ENCODE measurements at places on chromosomes 7 and 10. TPM values are rescaled to one million over a fixed set of nuclear protein-coding genes. Genes with fewer than 3 reads are reported as not detected.
A peak's percentile ranks its signal among the peaks of the same experiment; 100 is the strongest.

GRCh38 chr7:28677668-28678067 lies 265.4 kb downstream of the CREB5 start:
- no peak for DNase-seq

- DNase-seq, result no peak
Measured at GRCh38 chr7:46024263-46024916, 103.3 kb upstream of the IGFBP3 start.

- DNase-seq, result no peak
Measured at GRCh38 chr7:108461840-108462239, 5.6 kb upstream of the NRCAM start.

GRCh38 chr7:27213433-27214238 lies 13.7 kb upstream of the HOXA13 start:
- no peak for DNase-seq

DNA sequence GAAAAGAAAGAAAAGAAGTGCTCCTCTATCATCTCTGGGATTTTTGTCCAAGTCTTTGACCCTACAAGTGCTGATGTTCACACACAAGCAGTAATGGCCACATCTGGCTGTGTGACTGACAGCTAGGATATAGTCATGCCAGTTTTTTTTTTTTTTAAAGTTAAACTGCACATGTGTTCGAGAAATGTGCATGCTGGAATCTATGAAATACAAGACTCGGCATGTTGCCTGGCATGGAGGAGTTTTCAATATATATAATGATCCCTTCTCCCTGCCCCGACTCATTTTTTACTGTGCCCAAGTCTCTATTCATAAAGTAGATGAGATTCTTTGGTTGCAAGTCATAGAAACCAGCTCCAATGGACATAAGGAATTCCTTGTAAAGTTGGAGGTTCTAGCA lies 60.4 kb upstream of the FGFR2 start:
- DNase-seq, result no peak

The MAGI2 gene
- 15.3 TPM for total RNA-seq

DNA sequence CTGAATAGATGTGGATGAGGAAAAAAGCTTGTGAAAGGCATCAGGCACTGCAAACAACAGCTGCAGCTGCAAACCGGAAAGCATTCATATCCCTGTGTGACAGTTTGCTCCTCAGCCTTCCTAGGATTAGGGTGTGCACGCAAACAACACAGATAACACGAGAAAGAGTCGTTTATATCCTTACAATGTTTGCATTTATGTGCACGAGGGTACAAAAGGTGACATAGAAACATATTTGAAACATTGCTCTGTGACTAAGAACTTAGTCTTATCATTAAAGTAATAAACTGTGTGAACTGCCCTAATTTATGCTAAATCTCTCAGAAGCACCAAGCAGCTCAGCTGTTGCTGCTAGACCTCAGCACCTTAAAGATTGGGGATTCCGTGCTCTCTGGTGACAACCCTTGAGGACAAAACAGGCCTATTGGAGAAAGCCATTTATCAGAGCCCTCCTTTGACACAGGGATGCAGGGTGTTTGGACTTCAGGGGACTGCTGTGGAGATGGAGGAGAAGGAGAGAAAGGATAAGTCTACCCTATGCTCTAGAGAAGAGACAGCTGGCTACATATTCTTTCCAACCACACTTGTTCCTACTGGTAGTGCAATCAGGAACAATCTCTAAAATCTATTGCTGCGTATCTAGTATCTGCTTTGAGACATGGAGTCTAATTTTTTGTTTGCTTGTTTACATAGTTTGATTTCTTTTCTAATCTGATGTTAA lies 176.2 kb downstream of the GNAT3 start:
- no peak for DNase-seq

The FOXI2 gene
- not detected for total RNA-seq

- DNase-seq, result no peak
Measured at GRCh38 chr10:75838486-75838885, 407.1 kb downstream of the LRMDA start.

DNA sequence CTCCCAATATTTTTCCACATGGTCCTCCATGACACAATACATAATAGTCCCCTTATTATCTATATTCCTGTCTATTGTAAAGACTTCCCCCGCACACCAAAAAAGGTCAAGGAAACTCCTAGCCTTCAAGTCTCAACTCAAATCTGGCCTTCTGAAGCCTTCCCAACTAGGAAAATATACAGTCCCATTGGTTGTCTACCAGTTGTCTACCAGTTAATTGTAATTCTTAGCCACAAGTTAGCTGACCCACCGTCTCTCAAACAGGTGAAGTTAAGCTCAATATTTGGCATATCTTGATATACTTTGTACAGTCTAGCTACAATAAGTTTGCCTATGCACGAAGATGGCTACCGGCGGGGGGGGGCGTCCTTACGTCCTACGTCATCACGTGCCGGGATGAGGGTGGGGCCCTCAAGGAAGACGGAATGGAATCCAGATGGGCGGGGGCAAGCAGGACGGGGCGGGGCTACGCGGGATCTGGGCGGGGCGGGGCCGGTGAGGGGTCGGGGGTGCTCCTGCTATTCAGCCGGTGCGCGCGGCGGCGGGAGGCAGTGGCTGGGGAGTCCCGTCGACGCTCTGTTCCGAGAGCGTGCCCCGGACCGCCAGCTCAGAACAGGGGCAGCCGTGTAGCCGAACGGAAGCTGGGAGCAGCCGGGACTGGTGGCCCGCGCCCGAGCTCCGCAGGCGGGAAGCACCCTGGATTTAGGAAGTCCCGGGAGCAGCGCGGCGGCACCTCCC lies at the start of gene AHR:
TSS of gene AHR (plus strand) at position 551 of the 738 bp plus-strand sequence. CDS start 613 bp downstream, outside the sequence.
- DNase-seq, result peak; percentile 97

DNA sequence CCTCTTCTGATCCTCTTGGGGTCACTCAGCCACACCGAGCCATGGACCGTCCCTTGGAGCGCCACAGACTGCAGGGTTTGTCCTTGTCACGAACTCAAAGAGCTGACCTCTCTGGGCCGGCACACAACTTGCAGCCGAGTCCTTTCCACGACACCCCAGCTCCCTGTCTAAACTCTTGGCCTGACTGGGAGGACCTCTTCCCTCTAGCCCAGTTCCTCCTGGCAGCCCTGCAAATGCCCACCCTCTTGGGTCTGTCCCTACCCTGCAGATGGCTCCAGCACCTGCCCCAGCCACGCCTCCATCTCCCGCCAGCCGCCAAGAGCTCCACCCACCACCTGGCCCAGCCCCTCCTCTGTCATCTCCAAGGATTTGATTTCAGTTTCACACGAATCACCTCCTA lies 339.2 kb downstream of the DNAJB6 start:
- no peak for DNase-seq

The PRSS58 gene
- total RNA-seq, result not detected

- no peak for DNase-seq
Measured at GRCh38 chr7:25762511-25763462, 389.2 kb upstream of the NFE2L3 start.

DNA sequence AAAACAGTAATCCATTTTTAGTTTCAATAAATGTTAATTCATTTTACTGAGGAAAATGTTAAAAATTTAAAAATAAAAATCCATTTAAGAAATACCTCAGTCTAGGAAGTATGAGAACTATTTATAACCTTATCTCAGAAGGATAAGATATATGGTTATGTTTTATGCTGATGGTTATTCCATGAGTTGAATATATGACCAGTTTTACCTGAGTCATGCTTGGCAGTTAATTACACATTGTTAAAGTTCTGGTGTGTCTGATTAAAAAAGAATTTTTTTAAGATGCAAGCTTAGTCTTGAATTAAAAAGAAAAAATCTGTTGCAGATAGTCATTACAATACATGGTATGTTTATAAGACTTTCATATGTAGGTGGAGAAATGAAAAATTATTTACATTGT lies 191.7 kb downstream of the ARL4A start:
- no peak for DNase-seq

- DNase-seq, result no peak
Measured at GRCh38 chr10:69819716-69820506, 18.2 kb downstream of the COL13A1 start.

- no peak for DNase-seq
Measured at GRCh38 chr10:121961456-121961855, 13.6 kb downstream of the NSMCE4A start.

GRCh38 chr7:148688526-148688925 lies 10.2 kb upstream of the CUL1 start:
- DNase-seq, result no peak

DNA sequence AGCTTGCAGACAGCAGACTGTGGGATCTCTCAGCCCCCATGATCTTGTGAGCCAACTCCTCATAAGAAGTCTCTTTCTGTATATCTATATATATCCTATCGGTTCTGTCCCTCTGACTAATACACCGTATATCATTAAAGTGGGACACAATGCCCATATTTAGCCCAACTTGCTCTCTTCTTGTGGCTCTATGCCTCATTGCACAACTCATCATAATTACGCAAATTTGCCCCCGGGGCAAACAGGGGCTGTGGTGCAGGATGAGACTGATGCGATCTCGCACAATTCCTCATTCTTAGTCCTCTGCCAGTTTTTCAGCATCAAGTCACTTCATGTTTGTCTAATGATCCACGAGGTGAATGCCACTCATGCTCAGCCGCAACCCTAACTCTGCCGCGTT lies 183.2 kb downstream of the PRPF18 start:
- no peak for DNase-seq

The GRM3 gene
- total RNA-seq, result not detected

DNA sequence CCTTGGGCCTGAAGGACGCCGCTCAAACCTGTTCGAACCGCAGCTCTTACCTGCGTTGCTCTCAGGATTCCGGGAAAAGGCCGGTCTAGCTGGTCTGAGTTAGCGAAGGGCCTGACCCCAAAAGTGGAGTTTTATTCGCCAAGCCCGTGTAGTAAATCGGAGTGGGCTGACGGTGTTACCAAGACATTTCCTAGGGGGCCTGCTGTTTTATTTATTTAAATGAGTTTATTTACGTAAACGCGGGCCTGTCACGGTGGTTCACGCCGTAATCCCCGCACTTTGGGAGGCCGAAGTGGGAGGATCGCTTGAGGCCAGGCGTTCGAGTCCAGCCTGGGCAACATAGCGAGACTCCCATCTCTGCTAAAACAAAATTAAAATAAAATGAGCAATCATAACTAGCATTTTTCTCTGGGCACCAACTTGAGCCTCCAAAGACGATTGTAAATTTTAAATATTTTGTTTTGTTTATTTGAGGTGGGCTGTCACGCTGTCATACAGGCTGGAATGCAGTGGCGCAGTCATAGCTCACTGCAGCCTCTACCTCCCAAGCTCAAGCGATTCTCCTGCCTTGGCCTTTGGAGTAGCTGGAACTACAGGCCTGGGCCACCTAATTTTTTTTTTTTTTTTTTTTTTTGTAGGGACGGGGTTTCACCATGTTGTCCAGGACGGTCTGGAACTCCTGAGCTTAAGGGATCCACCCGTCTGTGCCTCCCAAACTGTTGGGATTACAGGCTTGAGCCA lies 903 bp downstream of the ZNF655 start:
- DNase-seq, result no peak

The CFAP46 gene
- total RNA-seq, result 9.0 TPM

DNA sequence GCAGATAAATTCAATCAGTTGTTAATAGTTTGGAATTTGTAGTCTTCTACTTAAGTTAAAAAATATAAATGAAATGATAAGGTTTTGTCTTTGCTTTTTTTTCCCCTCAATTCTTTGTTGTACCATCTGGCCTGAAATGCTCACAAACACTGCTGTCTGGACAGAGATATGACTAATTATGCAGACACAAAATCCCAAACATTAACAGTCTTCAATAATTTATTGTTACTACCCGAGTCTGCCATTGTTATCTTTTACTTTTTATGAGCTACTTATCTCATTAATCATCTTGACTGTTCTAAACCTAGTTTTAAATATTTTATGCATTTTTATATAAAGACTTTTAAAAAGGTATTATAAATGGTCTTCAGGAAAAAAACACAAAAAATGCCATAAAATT lies 64.7 kb upstream of the THSD7A start:
- no peak for DNase-seq

The SPDYE8 gene
- total RNA-seq, result not detected

GRCh38 chr7:157547611-157548010 lies 210.8 kb downstream of the DNAJB6 start:
- peak; percentile 39 for DNase-seq

DNA sequence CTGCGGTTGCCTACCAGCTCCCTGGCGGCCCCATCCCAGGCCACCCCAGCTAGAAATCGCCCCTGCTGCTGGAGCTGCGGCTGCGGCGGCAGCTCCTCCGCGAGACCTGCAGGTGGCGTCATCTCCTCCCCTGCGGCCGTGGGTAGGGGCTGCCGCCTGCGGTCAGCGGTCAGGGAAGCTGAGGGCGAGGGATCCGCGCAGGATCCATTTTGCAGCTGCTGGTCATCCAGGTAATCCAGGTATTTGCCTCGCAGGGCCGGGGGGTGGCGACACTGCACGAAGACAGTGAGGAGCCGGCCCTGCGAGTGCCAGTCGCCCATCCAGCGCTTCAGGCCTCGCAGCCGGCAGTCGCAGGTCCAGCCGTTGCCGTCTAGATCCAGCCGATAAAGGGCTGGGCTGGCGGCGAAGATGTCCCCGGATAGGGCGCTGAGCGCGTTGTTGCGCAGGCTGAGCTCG lies 1.5 kb downstream of the TRIL start:
- peak; percentile 83 for DNase-seq

DNA sequence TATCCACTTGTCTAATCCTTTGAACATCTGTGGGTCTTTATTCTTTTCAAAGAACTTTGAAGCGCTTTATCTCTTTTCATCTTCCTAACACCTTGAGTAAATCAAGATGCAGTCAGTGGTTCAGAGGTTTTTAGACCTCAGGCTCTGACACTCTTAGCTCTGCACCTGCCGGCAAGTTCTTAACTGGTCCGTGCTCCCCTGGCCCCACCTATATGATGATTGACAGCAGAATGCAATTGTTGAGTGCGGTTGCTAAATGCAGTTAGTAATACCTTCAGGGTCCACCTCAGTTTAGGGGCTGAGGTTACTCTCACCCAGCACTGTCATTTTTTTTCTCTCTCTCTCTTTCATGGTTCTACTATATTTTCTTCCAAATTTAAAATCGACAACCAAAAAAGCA lies 854.2 kb upstream of the AUTS2 start:
- DNase-seq, result no peak

DNA sequence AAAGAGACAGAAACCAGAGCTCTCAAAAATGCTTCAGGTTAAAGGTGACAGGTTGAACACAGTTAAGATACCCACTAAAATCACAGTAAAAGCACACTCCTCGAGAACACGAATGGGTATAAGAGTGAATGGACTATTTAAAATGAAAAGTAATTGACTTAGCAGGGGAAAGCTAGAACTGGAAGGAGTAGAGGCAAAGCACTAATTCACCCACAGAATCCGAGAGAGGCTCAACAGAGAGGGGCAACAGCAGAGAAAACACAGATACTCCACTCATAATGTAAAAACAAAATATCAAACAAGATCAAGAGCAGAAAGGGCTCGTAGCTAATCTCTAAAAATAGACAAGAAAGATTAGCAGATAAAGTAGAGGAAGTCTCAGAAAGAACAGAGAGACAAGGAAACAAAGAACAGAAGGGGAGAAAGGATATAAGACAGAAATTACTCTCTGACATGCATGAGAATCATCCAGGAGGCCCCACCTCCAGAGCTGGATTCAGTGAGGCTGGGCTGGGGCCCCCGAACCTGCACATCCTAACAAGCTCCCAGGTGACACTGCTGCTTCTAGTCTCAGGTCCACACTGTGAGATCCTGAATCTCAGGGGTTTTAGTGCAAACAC lies 117.6 kb downstream of the GALNT11 start:
- DNase-seq, result no peak

GRCh38 chr7:73968487-73968886 lies 59.5 kb upstream of the ELN start:
- DNase-seq, result no peak

Data from lower lobe of right lung (tissue), 2 donors.